ENCODE measurements at places on chromosomes 2 and 18.

DNA sequence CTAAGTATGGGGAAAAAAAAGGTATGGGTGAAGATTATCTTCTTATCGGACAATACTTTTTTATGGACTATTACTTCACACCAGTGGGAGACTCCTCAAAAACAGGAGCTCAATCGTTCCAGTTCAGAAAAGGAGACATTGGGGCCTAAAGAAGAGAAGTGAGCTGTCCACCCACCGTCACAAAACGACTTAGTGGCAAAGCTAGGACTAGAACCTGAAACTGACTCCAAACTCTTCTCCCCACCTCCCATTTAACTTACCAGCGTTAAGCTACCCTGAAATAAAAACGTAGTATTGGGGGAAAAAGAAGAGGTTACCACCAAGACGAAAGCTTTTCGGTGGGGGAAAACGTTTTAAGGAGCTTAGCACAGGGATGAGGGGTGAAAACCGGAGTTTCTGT lies 503 bp downstream of the GTF3C3 start:
- DNase-seq: no peak

GRCh38 chr2:120804459-120804858 lies 68.8 kb downstream of the GLI2 start:
- no peak for DNase-seq

DNA sequence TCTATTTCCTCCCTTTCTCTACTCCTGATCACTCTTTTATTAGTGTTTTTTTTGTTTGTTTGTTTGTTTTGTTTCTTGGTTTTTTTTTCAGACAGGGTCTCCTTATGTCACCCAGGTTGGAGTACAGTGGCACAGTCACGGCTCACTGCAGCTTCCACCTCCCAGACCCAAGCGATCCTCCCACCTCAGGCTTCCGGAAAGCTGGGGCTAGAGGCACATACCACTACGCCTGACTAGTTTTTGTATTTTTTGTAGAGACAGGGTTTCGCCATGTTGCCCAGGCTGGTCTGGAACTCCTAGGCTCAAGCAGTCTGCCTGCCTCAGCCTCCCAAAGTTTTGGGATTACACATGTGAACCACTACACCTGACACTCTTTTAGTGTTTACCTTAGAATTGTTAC lies 122.3 kb downstream of the ATL2 start:
- DNase-seq: no peak

GRCh38 chr2:234569776-234570430 lies 73.0 kb upstream of the ARL4C start:
- DNase-seq: no peak

All from amygdala (tissue), 56 donors.